ENCODE measurements at places on chromosomes 1 and 21. TPM values are rescaled to one million over a fixed set of nuclear protein-coding genes. Genes with fewer than 3 reads are reported as not detected.

GRCh38 chr1:12179111-12179519 lies 12.3 kb downstream of the TNFRSF1B start:
- no peak overlapping the region for H3K27ac ChIP-seq
- DNase-seq: no peak
- H3K36me3 ChIP-seq: no peaks in the 10 kb centered on the region
- no peaks in the 10 kb centered on the region for H3K27me3 ChIP-seq
- H3K4me3 ChIP-seq: no peak overlapping the region

DNA sequence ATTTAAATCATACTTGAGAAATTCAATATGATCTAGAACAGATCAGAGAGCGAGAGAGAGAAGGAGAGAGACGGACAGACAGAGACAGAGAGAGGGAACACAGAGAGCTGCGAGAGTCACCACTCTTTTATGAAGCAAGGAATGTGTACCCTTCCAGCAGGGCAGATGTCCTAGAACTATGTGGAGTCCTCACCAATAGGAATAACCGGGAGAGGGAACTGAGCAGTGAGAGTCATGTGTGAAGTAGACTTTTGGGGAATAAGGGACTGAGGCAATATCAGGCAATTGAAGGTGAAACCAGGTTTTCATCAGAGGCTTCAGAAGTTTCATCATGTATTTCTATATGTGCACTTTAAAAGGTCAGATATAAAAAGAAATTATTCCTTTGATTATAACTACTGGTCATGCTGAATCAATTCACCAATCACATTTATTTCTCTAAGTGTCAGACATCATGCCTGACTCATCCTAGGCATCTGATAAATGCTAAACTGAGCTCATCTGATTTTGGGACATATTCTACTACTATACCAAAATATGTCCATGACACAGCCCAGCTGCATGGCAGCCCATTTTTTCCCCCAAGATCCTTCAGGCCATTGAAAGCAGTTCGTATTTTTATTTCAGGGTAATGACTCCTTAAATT lies 22.4 kb downstream of the VTCN1 start:
- H3K36me3 ChIP-seq: no peaks in the 10 kb centered on the region
- H3K27me3 ChIP-seq: no peaks in the 10 kb centered on the region

KCNK2 gene
- 6.6 TPM for polyA plus RNA-seq

AKIRIN1 gene
- polyA plus RNA-seq: 49.3 TPM

- H3K4me1 ChIP-seq: peaks cover 9% of the 10 kb centered on the region
- no peak overlapping the region for H3K4me3 ChIP-seq
- no peak for DNase-seq
- no peak overlapping the region for H3K27ac ChIP-seq
- H3K36me3 ChIP-seq: peaks cover 30% of the 10 kb centered on the region
Observed at GRCh38 chr1:35173909-35174540, 18.9 kb downstream of the SFPQ start.

DNA sequence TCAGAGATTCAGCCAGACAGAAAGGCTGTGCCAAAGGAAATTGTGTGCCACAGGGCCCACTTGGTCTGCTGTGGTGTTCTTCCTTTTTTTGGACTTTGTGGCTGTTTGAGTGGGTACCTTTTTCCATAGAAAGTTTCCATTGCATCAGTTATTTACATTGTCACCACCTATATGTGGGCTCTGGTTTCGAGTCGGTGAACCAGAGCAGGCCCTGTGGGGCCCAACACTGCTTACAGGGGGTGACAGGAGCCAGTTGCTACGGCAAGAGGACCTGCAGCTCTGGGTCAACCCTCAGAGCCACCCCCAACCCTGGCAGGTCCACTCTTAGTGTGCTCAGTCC lies 157.0 kb upstream of the EDN2 start:
- H3K27me3 ChIP-seq: peaks cover 5% of the 10 kb centered on the region
- no peaks in the 10 kb centered on the region for H3K4me1 ChIP-seq
- no peak for DNase-seq
- no peak overlapping the region for H3K27ac ChIP-seq

TMEM81 gene
- polyA plus RNA-seq: 3.3 TPM

GRCh38 chr1:112079446-112079845 lies 90.0 kb upstream of the KCND3 start:
- DNase-seq: no peak
- no peaks in the 10 kb centered on the region for H3K27me3 ChIP-seq
- H3K36me3 ChIP-seq: no peaks in the 10 kb centered on the region
- H3K4me3 ChIP-seq: no peak overlapping the region
- no peak overlapping the region for H3K27ac ChIP-seq
- no peaks in the 10 kb centered on the region for H3K4me1 ChIP-seq

GRCh38 chr1:110074166-110074565 lies 3.7 kb upstream of the ALX3 start:
- no peaks in the 10 kb centered on the region for H3K4me1 ChIP-seq
- no peak overlapping the region for H3K4me3 ChIP-seq
- H3K27ac ChIP-seq: no peak overlapping the region
- H3K27me3 ChIP-seq: peaks cover 73% of the 10 kb centered on the region

DNA sequence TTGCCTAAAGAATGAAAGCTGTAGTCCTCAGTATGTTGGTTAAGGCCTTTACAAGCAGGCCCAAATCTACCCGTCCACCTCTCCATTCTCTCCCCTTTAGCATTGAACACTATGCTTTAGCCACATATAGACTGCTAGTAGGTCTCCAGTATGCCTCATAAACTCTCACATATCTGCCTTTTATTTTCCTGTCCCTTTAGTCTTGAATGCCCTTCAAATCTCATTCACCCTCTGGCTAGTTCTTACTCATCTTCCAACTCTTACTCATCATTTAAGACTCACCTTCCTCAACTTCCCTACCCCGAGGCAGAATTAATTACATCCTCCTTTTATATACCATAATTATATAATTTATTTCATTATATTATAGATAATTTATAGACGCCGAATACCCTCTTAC lies 78.7 kb upstream of the TSPAN2 start:
- H3K27me3 ChIP-seq: no peaks in the 10 kb centered on the region
- no peaks in the 10 kb centered on the region for H3K36me3 ChIP-seq
- no peak overlapping the region for H3K4me3 ChIP-seq
- H3K4me1 ChIP-seq: no peaks in the 10 kb centered on the region
- no peak overlapping the region for H3K27ac ChIP-seq

Data from large intestine (tissue), 12 donors.